ENCODE measurements at places on chromosomes 6 and 20.

GRCh38 chr20:49594143-49594930 lies 26.4 kb upstream of the PTGIS start:
- no peak for DNase-seq

GRCh38 chr6:167946007-167946406 lies 51.5 kb upstream of the KIF25 start:
- no peak for DNase-seq

DNA sequence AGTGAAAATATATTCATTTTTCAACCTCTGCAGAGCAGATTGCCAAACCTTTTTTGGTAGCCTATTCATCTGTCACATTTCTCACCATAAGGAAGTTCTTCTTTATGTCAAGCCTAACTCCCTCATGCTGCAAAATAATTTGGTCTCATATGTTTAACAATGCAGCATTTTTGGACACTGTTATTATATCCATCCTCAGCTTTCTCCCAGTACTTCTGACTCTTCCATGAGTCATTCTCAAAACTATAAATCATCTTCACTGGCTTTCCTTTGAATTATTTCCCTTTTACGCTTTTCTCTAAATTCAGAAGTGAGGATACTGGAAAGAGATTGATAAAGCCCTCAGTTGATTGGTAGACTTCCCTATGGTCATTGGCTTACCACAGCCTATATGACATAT lies 192.2 kb downstream of the TPBG start:
- DNase-seq, result no peak

DNA sequence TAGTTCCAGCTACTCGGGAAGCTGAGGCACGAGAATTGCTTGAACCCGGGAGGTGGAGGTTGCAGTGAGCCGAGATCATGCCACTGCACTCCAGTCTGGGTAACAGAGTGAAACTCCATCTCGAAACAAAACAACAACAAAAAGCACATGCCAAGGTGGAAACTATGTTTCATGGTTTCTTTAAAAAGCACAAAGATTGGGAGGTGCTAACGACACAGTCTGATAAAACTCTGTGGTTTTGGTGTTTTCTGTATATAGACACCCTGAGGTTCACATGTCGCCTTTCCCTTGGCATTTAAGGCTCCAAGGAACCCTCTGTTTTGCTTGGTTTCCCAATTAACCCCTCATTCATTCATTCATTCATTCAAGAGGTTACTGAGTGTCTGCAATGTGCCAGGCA lies 253.4 kb upstream of the SULF2 start:
- no peak for DNase-seq

DNA sequence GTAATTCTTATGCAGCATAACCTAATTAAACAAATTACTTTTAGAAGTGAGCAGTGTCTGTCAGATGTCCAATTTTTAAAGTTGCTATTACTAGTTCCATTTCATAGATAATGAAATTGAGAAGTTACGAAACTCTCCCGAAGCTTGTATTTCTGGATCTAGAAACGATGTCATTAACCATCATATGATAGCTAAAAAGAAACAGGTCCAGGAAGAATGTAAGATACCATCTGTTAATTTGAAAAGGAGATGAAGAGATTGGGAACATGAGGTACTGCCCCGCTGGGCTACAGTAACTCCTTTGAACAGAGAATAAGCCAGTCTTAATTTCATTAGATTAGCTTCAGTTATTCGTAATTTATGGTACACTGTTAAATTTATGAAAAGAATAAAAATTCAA lies 47.5 kb upstream of the TMX4 start:
- DNase-seq, result no peak

- no peak for DNase-seq
Measured at GRCh38 chr6:107129370-107129925, 14.1 kb upstream of the BEND3 start.

- DNase-seq, result no peak
Measured at GRCh38 chr20:64160526-64161355, 3.5 kb upstream of the MYT1 start.

DNA sequence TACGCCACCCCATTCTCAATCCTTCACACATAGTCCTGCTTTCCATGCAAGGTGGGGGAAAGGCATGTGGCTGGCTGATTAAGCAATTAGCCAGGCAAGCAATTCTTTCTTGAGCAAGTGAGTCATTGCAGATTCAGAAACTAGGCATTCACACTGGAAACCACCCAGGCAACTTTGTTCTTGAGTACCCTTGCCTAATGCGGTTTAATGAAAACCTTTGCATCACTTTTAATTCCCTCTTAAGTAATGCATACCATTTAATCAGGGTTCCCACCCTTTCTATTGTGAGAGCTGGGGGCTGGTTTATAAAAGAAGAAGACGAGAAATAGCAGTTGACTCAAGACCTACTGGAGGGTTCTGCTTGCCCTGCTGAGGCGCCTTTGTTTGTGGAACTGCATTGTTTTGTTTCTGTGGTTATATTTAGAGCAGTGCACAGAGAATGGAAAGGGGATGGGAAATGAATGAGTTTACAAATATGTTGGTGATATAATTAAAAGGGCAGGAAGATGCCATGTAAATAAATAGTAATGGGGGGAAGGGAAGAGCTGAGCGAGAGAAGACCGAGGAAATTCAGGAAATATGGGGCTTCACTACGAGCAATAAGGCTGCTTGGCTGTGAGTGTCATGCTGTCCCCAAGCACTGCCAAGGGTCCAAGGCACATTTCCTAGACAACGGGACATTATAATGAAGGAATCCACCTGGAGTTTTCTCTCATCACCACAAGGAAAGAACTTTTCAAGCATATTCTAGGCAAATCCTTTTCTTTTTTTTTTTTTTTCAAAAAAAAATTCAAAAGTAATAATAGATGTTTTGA lies 48.8 kb upstream of the TSHZ2 start:
- DNase-seq, result no peak

Measured in activated naive CD4-positive, alpha-beta T cell (primary cell).